Natural killer cell (primary cell): ENCODE measurements at places on chromosomes 5 and 9. TPM values are rescaled to one million over a fixed set of nuclear protein-coding genes. Genes with fewer than 3 reads are reported as not detected.

DNA sequence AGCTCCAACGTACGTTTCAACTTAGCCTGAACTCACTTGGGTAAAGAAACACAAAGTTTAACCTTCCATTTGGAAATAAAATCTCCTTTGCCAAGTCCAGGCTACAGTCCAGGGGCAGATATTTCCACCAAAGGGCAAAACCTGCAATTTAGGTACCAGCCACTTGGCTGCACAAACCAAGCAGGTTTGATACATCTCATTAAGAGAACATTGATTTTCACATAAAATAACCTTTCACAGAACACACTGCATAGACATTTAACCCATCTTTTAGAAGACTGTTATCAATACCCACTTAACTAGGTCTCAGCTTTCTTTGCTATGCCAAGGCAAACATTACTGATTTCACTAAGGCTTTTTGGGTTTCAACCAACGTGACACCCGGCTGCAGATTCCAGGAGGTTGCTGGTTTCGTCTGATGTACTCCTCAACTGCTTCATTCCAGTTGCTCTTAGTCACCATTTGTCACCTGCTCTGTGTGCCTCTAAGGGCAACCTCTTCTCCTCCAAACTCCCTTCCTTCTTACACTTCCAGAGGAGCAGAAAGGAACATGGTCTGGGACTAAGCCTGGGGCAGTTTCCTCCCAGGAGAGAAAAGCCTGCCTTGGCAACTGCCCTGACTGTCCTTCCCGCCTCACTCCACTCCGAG lies 67.1 kb downstream of the EPB41L4B start:
- DNase-seq = no peak

- DNase-seq = no peak
Observed at GRCh38 chr9:92058723-92059444, 56.3 kb downstream of the SPTLC1 start.

DNA sequence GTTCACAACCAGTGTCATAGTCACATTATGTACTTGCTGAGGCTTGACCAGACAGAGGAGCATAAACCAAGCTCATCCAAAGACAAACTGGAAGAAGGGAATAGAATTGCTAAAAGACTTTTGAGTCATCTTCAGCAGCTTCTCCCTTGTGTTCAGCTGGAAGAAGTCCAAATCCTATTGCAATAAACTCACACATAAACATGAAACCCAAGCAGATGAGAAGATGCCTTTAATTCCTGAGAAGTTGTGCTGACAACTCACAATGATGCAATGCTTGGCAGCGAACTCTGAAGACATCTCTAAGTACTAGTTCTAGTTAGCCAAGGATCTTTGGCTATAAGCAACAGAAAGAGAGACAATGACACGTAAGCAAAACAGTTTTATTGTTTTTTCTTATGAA lies 642.1 kb downstream of the KCTD16 start:
- DNase-seq = no peak

SCAMP1 gene
- total RNA-seq = 19.9 TPM

HRCT1 gene
- total RNA-seq = not detected

- DNase-seq = no peak
Observed at GRCh38 chr5:155522540-155522939, 509.0 kb downstream of the KIF4B start.

GRCh38 chr9:124475868-124476690 lies 25.8 kb downstream of the ADGRD2 start:
- DNase-seq = no peak

C8G gene
- 7.3 TPM for total RNA-seq

- DNase-seq = no peak
Observed at GRCh38 chr5:57174128-57174889, 450 bp downstream of the GPBP1 start.

GRCh38 chr9:86589273-86589672 lies 235.1 kb upstream of the TUT7 start:
- no peak for DNase-seq

GRCh38 chr5:78483809-78484521 lies 123.5 kb downstream of the SCAMP1 start:
- DNase-seq = no peak

SPAG8 gene
- 2.1 TPM for total RNA-seq

HINT1 gene
- total RNA-seq = 129 TPM

- DNase-seq = no peak
Observed at GRCh38 chr5:134289509-134290113, 63.7 kb upstream of the PPP2CA start.

DNA sequence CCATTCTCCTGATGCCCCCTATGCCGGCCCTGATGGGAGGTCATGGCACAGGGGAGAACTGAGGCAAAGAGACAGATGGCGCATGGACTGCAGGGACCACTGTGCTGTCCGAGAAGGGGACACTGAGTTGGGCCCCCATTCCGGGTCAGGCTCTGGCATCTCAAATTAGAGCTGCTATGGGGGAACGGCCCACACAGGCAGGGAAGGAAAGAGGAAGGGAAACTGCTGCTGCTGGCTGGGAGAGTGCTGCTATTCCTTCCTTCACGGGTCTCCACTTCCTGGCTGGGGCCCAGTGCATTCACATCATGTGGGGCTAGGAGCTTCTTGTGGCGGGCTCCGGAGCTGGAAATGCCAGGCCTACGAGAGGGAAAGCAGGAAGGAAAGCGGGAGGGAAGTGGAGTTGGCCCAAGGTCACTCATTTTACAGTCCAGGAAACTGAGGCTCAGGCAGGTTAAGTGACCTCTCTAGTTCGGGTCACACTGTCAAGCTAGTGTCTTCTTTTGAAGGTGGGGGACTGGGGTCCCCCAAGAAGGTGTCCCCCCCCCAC lies 1.3 kb upstream of the CARD19 start:
- no peak for DNase-seq

GRCh38 chr5:157978061-157978460 lies 119.1 kb upstream of the CLINT1 start:
- no peak for DNase-seq

DNA sequence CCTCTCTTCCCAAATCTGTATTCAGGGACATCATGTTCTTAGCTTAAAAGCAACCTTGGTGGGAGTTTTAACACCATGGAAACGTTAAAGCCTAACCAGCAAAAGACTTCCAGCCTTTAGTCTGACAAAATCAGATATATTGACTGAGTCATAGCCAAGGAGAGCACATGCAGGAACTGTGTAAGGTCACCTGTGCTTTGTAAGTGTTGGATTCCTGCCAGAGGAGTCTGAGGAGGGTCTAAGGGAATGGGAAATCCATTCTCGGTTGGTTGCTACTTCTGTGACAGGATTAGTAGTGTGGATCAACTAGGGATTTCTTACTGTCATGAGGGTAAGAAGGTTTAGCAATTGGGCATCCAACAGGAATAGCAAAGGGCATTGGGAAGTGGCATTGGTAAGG lies 142.0 kb upstream of the CHD1 start:
- no peak for DNase-seq
